Astrocyte (in vitro differentiated cells and primary cell): ENCODE measurements at places on chromosomes 3 and 15. TPM values are rescaled to one million over a fixed set of nuclear protein-coding genes. Genes with fewer than 3 reads are reported as not detected.

Gene TYRO3
- 28.5 and 34.0 TPM in 2 replicates for total RNA-seq

Gene SENP8
- total RNA-seq = 2.6 and 2.9 TPM in 2 replicates

Gene SV2B
- total RNA-seq = not detected in 2 replicates

Gene GMPPB
- 21.4 and 24.6 TPM in 2 replicates for total RNA-seq

Gene LMCD1
- 374 and 437 TPM in 2 replicates for total RNA-seq

Gene CNTN4
- not detected in 2 replicates for total RNA-seq

Gene FAM43A
- 6.0 and 7.6 TPM in 2 replicates for total RNA-seq

Gene GMPS
- total RNA-seq = 58.1 and 59.7 TPM in 2 replicates

Gene RBMS3
- 32.3 and 33.0 TPM in 2 replicates for total RNA-seq

DNA sequence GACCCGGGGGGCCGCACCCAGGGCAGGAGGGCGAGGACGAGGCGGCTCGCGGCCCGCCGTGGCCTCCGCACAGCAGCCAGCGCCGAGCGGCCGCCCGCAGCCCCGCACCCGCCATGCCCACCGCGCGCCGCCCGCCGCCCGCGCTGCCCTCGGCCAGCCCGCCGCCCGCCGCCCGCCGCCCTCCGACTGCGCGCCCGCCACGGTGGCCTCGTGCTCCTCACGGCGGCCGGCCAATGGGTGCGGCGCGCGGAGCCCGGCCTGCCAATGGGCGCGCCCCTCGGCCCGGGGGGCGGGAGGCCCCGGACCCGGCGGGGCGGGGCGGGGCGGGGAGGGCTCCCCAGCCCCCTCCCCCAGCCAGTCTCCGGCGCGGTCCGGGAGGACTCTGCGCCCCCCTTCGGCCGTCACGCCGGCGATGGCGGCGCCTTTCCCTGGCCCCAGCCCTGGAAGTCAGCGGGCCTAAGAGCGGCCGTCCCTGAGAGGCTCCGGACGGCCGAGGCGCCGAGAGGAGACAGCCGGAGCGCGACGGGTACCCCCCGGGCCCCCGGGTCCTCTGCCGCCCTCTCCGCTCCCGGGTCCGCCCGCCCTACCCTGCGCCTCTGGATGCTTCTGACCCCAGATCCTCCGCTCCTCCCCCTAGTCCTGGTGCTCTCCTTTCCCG, at the start of gene NT5DC2:
TSS of gene NT5DC2 (minus strand) at position 235 of the 658 bp plus-strand sequence. CDS start at position 115, 120 bp downstream.
- DNase-seq = peak; percentile 27
- no peaks in the 10 kb centered on the region for H3K27me3 ChIP-seq
- peaks cover 60% of the 10 kb centered on the region for H3K4me1 ChIP-seq
- peak within 1 kb of the TSS; percentile 70 for H3K27ac ChIP-seq
- H3K36me3 ChIP-seq = peaks cover 3% of the 10 kb centered on the region
- H3K4me3 ChIP-seq = peak within 1 kb of the TSS; percentile 68

GRCh38 chr15:100078511-100079220, 263.1 kb downstream of the ADAMTS17 start:
- DNase-seq = peak; percentile 61
- H3K4me3 ChIP-seq = no peak overlapping the region
- no peaks in the 10 kb centered on the region for H3K36me3 ChIP-seq
- H3K4me1 ChIP-seq = peaks cover 7% of the 10 kb centered on the region
- no peak overlapping the region for H3K27ac ChIP-seq

DNA sequence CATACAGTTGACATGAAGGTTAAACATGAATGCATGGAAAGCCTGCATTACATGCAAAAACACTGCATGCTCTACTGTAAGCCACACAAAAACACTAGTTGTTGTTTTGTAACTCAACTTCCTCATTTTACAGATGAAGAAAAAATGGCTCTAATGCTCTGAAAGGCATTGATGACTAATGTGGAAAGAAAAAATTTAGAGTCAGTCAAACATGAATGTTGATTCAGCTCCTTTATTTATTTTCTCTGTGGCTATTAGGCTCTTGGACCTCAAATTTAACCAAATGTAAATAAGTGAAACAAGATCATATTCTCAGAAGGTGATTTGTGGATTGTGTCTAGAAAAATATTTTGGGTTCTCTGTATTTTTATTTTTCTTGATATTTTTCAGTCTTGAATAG, 336.7 kb upstream of the ZNF717 start:
- no peak overlapping the region for H3K27ac ChIP-seq
- peak; percentile 23 for DNase-seq
- no peaks in the 10 kb centered on the region for H3K27me3 ChIP-seq
- no peaks in the 10 kb centered on the region for H3K36me3 ChIP-seq
- H3K4me3 ChIP-seq = no peak overlapping the region
- no peaks in the 10 kb centered on the region for H3K4me1 ChIP-seq

DNA sequence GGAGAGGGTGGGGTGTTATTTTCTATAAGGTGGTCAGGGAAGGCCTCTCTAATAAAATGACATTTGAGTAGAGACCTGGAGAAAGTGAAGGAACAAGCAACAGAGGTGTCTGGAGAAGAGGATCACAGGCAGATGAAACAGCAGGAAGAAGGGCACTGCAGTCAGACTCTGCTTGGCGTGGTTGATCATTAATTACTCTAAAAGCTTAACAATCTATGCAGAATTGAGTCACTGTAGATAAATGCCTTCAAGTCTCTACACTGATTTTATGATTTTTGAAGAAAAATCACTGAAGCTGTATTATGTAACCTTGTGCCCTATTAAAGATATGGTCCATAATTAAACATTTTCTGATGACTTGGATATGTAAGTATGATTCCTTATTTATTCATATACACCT, 114.2 kb downstream of the TNIK start:
- H3K27ac ChIP-seq = no peak overlapping the region
- peaks cover 3% of the 10 kb centered on the region for H3K27me3 ChIP-seq
- H3K36me3 ChIP-seq = no peaks in the 10 kb centered on the region
- DNase-seq = no peak
- peaks cover 11% of the 10 kb centered on the region for H3K4me1 ChIP-seq

GRCh38 chr3:49362561-49362960, 4.4 kb upstream of the GPX1 start:
- no peaks in the 10 kb centered on the region for H3K27me3 ChIP-seq
- H3K27ac ChIP-seq = peak overlapping the region; percentile 3
- H3K36me3 ChIP-seq = peaks cover 43% of the 10 kb centered on the region
- H3K4me3 ChIP-seq = no peak overlapping the region
- peak; percentile 41 for DNase-seq

DNA sequence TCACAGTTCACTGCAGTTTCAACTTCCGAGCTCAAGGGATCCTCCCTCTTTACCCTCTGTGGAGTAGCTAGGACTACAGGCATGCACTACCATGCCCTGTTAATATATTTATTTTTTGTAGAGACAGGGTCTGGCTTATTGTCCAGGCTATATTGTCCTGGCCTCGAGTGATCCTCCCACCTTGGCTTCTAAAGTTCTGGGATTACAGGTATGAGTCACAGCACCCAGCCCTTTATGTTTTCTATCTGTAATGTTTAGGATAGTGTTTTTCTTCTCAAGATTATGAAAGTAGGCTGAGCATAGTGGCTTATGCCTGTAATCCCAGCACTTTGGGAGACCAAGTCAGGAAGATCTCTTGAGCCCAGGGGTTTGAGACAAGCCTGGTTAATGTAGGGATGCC, 11.9 kb upstream of the SCG3 start:
- no peaks in the 10 kb centered on the region for H3K4me1 ChIP-seq
- H3K36me3 ChIP-seq = no peaks in the 10 kb centered on the region
- no peak overlapping the region for H3K27ac ChIP-seq
- no peak overlapping the region for H3K4me3 ChIP-seq

DNA sequence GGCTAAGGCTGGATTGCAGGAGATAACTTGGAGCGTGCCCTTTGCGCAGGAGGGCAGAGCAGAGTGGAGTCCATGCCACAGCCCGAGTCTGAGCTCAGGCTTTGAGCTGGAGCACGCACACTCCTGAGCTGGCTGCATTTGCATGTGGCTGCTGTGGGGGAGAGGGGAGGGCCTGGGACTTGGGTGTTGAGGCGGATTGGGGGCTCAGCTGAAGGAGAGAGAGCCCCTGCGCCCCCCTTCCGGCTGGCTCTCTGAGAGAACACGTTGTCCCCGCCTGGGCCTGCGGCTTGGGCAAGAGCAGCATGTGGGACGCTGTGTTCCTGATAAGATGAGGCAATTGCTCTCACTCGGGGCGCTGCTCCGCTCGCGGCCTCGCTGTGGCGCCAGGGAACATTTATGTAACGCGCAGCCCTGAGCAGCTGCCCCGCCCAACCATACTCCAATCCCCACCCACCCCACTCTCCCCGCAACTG, 39.1 kb downstream of the KLF13 start:
- no peak overlapping the region for H3K4me3 ChIP-seq
- no peaks in the 10 kb centered on the region for H3K27me3 ChIP-seq
- no peaks in the 10 kb centered on the region for H3K36me3 ChIP-seq
- H3K4me1 ChIP-seq = peaks cover 12% of the 10 kb centered on the region

GRCh38 chr3:69329892-69330291, 56.0 kb downstream of the FRMD4B start:
- H3K4me3 ChIP-seq = no peak overlapping the region
- peaks cover 4% of the 10 kb centered on the region for H3K4me1 ChIP-seq
- peaks cover 2% of the 10 kb centered on the region for H3K27me3 ChIP-seq
- H3K27ac ChIP-seq = peak overlapping the region; percentile 14
- DNase-seq = peak; percentile 41

- no peak for DNase-seq
- no peaks in the 10 kb centered on the region for H3K4me1 ChIP-seq
- H3K27me3 ChIP-seq = no peaks in the 10 kb centered on the region
- no peaks in the 10 kb centered on the region for H3K36me3 ChIP-seq
- H3K27ac ChIP-seq = no peak overlapping the region
Measured at GRCh38 chr3:83835040-83835439, 1123.7 kb upstream of the CADM2 start.
